ENCODE measurements at places on chromosomes 7 and 10.

DNA sequence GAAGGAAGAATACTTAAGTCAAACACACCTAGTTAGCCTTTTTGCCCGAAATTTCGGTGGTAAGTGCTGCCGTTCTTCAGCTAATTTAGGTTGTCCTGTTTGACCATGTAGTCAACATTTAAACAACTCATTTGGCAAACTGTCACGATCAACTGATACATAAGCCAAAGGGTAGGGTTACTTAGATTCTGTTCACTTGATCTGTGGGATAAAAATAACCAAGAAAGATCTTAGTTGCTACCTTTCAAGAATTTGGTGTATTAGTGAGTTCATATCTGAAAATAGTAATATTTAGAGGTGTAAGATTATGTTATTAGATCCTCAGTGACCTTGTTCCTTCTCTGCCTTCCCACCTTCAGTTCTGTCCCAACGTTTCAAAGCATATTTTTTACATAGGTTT lies 2.0 kb downstream of the TNKS2 start:
- no peak for DNase-seq

DNA sequence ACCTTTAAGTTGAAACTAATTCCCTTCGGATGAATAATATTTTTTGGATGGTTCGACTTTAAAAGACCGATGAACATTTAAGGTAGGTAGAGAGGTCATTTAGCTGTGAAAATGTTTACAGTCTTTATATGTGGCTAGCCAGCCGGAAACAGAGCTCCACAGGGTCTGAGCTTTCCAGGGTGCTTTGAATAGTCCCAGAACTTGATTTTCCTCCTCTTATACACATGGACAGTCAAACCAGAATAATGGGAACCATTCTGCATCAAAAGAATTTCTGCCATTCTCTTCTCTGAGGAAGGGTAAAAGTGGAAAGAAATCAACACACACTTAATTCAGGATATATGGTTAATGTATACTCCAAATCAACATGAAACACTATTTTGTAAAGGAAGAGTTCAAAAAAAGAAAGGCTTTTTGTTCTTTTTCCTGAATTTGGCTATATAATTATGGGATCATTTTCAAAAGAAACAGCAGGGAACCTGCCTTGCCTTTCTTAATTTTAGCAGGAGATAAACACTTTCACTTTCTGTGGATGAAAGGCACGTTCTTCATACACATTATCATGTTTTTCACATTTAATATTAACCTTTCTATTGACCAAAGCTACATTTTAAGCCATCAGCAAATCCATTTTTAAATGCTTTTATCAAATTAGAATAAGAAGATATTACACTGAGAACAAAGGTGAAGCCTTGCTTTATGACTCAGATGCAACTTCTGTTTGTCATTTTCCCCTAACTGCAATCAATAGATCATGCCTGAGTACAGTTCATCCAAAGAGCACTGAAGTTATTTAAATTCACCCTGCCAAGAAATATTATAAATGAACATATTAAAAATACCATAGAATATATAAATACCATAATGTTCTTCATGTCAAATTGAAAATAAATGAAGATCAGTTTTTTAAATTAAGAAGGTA lies 307.3 kb downstream of the THSD7A start:
- no peak for DNase-seq

DNA sequence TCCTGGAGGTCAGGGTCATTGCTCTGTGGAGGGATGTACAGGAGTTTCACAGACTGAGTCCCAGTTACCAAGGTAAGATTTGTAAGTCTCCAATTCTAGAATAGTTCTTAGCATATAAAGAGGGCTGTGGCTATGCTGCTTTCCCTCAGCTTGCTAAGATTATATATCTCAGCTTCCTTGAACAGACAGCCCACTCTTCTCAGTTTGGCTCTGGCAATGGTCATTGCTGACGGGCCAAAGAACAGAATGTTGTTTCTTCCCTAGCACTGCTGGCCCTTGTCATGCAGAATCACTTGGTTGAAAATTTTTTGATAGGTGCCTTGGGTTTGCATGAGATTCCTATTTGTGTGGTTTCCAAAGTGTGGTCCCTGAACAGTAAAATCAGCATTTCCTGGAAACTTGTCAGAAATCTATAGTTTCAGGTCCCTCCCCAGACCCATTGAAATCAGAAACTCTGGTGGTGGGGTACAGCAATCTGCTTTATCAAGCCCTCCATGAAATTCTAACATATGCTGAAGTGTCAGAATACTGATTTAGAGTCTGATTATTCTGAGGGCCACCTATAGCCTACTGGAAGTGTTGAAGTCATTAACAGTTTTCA lies 38.2 kb downstream of the NRBF2 start:
- no peak for DNase-seq

- DNase-seq, result no peak
Measured at GRCh38 chr10:121096617-121097431, 245.7 kb downstream of the WDR11 start.

DNA sequence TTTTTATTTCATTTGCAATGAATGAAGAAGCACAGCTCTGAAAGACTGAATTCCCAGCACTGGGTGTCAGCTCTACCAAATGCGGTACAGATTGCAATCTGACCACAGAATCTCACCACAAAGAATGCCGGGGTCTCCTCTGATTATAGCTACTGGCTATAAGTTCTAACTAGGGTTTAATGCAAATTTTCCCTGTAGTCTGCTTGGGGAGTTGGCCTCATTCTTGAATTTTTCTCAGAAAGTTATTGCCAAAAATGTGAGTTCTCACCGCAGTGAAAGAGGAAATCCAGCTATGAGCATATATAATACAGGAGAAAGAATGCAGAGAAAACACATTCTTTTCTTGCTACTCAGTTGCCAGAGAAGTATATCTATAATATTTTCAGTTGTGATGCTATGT lies 1255.7 kb upstream of the LRRTM3 start:
- no peak for DNase-seq

DNA sequence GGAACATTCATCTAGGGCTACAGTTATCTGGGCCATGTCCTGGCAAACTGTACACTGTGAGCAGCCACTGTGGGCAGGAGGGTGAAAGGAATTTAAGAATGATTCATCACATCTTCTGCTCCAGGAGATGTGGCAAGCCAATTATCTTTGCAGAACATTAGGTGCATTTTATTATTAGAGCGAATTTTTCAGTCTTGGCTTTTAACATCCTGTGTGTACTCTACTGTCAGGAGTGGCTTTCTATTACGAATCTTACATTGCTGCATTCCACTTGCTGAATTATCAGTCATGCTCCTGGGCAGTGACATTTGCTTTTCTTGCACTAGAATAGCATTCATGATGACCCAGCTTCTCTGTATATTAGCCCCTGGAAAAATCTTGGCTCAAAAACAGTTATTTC lies 109.2 kb upstream of the TARP start:
- DNase-seq, result no peak

GRCh38 chr10:38156416-38157269 lies 62.5 kb downstream of the ZNF37A start:
- no peak for DNase-seq

DNA sequence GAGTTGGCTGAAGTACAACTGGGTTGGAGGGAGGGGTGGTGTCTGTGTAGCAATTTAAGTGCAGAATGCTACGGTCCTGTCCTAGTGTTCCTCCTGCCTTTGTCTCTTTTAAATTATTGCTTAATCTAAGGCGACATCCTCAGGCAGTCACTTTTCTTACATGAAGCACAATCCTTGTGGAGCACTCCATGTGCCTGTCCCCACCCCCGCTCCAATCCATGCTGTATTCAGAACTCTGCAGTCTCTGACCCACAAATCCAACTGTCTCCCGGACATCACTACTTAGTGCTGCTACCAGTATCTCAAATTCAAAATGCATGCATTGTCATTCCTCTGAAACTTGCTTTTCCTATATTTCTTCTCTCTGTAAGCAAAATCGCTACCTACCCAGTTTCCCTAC lies 91.4 kb upstream of the FAM133B start:
- DNase-seq, result no peak
